ENCODE measurements at places on chromosomes 2 and 18.

- no peak overlapping the region for H3K27ac ChIP-seq
- H3K27me3 ChIP-seq, result no peaks in the 10 kb centered on the region
- H3K36me3 ChIP-seq, result peaks cover 5% of the 10 kb centered on the region
- no peak overlapping the region for H3K4me3 ChIP-seq
- no peak for DNase-seq
These were observed 14.7 kb upstream of the SLC4A3 start for GRCh38 chr2:219612577-219613286.

DNA sequence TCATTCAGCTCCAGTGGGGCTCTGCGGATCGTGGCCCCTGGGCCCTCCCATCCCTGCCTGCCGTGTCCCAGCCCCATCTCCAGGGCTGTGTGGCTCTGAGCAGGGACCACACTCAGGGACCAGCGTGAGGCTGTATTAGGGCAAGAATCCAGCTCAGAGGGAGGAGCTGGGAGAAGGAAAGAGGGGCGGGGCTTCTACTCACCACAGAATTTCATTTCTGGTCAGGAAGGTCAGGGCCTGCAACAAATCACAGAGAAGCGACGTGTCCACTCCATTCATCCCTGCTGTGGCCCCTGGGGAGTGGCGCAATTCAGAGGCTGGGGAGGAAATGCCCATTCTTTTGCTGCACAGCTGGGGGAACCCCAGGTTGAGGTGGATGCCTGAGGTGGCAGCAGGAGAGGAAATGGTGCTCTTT lies 828 bp downstream of the CIB4 start:
- no peak overlapping the region for H3K4me3 ChIP-seq
- no peak for DNase-seq
- 0 out of 2 replicates have a peak, but pooled peaks cover 2% of the 10 kb centered on the region for H3K4me1 ChIP-seq
- no peaks in the 10 kb centered on the region for H3K27me3 ChIP-seq

DNA sequence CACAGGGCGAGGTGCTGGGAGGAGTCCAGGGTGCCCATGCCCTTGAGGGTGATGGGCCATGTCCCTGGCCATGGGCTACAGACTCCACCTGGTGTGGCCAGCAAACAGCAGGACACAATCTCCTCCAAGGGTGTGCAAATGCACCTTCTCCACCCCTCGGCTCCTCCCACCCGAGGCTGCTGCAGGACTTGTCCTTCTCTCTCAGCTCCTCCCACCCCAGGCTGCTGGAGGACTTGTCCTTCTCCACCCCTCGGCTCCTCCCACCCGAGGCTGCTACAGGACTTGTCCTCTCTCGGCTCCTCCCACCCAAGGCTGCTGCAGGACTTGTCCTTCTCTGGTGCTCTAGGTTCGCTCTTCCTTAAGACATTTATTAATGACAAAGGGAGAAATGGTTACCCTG lies 57.3 kb upstream of the SNTG2 start:
- H3K27me3 ChIP-seq, result no peaks in the 10 kb centered on the region
- peaks cover 6% of the 10 kb centered on the region for H3K4me1 ChIP-seq
- no peak overlapping the region for H3K27ac ChIP-seq
- H3K36me3 ChIP-seq, result no peaks in the 10 kb centered on the region
- no peak overlapping the region for H3K4me3 ChIP-seq

DNA sequence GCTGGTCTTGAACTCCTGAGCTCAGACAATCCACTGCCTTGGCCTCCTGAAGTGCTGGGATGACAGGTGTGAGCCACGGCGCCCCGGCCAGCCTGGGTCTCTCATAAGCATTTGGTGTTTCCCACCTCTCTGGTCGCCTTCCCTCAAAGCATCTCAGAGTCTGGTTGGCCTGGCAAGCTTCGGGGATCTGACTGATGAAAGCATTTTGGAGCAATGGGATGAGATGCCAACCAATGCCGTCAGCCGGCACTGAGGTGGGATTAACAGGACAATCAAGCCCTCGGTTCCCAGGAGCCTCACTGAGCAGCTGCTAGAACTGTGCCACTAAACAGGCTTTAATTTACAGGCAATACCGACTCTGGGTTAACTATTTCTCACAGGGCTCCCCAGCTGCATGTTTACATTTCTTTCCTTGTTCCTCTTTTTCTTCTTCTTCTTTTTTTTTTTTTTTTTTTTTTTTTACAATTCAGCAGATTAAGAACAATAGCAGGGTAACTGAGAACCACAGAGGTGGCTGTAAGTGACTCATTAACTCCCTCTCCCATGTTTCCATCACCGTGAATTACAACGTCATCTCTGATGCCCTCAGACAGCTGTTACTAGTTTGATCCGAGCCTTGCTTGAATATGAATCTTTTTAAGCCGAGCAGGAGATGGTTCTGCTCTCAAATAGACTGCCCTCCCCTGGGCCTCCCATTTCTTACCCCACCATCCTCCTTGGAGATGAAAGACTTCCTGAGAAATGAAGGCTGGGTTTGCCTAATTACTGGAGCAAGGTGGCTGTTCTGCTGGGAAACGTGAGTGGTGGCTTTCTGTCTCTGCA lies 37.9 kb downstream of the ODC1 start:
- no peaks in the 10 kb centered on the region for H3K36me3 ChIP-seq
- H3K27ac ChIP-seq, result no peak overlapping the region
- H3K27me3 ChIP-seq, result no peaks in the 10 kb centered on the region
- no peak overlapping the region for H3K4me3 ChIP-seq
- no peaks in the 10 kb centered on the region for H3K4me1 ChIP-seq
- no peak for DNase-seq

DNA sequence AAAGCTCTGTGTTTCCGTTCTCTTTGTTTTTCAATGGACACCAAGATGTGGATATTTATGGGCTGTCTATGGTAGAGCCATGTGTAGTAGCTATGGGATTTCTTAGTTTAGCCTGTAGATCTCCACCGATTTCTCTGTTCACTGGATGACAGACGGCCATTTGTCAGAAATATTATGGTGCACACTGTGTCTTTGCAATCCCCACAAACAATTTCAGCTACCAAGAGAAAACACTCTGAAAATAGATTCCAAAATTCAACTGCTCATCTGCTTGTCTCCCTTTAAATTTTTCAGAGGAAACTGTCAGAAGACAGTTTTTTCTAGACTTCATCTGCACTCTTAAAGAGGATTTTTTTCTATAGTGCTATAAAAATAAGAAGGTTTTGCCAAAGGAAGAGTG lies 166.8 kb downstream of the CD226 start:
- no peaks in the 10 kb centered on the region for H3K4me1 ChIP-seq
- no peak for DNase-seq
- H3K27ac ChIP-seq, result no peak overlapping the region
- no peaks in the 10 kb centered on the region for H3K27me3 ChIP-seq
- no peak overlapping the region for H3K4me3 ChIP-seq
- no peaks in the 10 kb centered on the region for H3K36me3 ChIP-seq

DNA sequence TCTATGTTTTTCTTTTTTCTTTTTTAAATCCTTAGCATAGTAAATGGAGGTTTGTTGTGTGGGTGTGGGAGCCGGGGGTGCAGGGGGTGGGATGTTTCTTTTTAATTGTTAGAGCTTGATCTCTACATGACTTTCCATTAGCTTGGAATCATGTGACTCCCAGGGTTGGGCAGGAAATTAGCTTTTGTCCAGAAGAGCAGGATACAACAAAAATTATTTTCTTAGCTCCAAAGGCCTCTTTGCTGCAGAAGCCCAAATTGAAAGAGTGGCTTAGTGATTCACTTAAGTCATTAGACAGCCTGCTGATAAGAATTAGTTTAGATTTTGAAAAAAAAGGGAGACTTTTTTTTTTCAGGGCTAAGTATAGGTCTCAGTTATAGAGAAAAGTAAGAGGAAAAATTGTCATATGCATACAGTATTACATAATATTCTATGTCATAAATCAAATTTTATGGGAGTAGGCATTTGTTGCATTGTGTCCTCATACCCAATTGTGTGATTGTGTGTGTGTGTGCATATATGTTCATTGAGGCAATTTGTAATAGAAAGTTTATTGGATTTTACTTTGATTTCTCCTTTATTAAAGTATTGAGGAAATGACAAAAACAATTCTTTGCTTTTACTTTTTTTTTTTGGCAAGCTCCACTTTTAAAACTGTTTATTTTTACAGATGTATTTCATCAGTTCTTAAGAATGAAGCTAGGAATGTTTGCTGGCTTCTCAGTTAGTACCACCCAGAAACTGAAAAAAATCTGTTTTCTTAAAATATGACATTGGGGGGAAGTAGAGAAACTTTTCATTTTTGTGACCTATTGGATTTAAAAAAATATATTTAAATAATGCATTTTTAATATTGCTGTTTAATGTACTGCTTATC lies 47.4 kb downstream of the TSPYL6 start:
- H3K36me3 ChIP-seq, result no peaks in the 10 kb centered on the region
- no peaks in the 10 kb centered on the region for H3K4me1 ChIP-seq
- no peak for DNase-seq
- H3K4me3 ChIP-seq, result no peak overlapping the region
- no peaks in the 10 kb centered on the region for H3K27me3 ChIP-seq
- H3K27ac ChIP-seq, result no peak overlapping the region

- DNase-seq, result no peak
- H3K4me3 ChIP-seq, result no peak overlapping the region
- no peaks in the 10 kb centered on the region for H3K36me3 ChIP-seq
- H3K27me3 ChIP-seq, result no peaks in the 10 kb centered on the region
These were observed 39.9 kb downstream of the TANK start for GRCh38 chr2:161199912-161200701.

GRCh38 chr2:234829074-234829455 lies 122.8 kb upstream of the SH3BP4 start:
- H3K36me3 ChIP-seq, result no peaks in the 10 kb centered on the region
- H3K27ac ChIP-seq, result no peak overlapping the region
- no peaks in the 10 kb centered on the region for H3K27me3 ChIP-seq
- no peak for DNase-seq
- no peak overlapping the region for H3K4me3 ChIP-seq

GRCh38 chr2:15829985-15830384 lies 110.4 kb upstream of the MYCN start:
- no peak overlapping the region for H3K27ac ChIP-seq
- no peak overlapping the region for H3K4me3 ChIP-seq
- DNase-seq, result no peak
- no peaks in the 10 kb centered on the region for H3K36me3 ChIP-seq
- H3K4me1 ChIP-seq, result no peaks in the 10 kb centered on the region

- H3K27me3 ChIP-seq, result no peaks in the 10 kb centered on the region
- no peak for DNase-seq
- no peak overlapping the region for H3K27ac ChIP-seq
- no peaks in the 10 kb centered on the region for H3K36me3 ChIP-seq
These were observed 244.2 kb upstream of the SALL3 start for GRCh38 chr18:78735131-78736014.

GRCh38 chr2:24626131-24626530 lies 135.1 kb downstream of the NCOA1 start:
- no peaks in the 10 kb centered on the region for H3K27me3 ChIP-seq
- no peak for DNase-seq
- no peak overlapping the region for H3K4me3 ChIP-seq
- H3K36me3 ChIP-seq, result no peaks in the 10 kb centered on the region

DNA sequence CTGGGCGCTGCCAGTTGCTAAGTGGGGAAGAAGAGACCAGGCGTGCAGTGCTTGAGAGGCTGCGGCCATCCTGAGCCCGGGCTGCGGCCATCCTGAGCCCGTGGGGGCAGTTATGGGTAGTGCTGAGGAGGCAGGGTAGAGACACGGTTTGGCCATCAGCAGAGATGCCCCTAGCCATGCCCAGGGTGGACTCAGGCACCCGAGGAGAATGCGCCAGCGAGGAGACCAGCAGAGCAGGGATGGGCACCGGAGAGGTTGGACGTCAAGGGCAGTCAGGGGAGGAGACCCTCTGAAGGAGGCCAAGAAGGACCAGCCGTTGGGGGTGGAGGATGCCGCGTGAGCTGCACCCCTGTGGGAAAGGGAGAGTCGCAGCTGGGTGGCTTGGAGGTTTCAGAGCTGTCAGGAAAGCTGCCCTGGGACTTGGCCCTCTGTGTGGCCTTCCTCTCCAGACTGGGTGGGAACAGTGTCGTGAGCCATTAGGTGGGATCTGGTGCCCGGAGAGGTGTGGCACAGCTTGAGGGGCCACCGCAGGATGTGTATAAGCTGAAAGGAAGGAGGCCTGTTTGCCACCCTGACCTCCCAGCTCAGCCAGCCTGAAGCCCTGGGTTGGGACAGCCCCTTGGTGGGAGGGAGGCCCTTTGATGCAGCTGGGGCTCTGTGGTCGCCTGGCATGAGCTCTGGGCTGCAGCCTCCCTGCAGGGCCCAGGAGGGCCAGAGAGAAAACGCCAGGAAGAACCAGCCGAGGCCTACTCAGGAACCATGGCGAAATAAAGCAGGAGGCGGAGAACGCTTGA lies 56.0 kb downstream of the SH3BP4 start:
- H3K36me3 ChIP-seq, result no peaks in the 10 kb centered on the region
- H3K4me3 ChIP-seq, result no peak overlapping the region
- no peak for DNase-seq
- H3K4me1 ChIP-seq, result peaks cover 23% of the 10 kb centered on the region
- H3K27ac ChIP-seq, result no peak overlapping the region
- no peaks in the 10 kb centered on the region for H3K27me3 ChIP-seq

- no peaks in the 10 kb centered on the region for H3K4me1 ChIP-seq
- H3K27me3 ChIP-seq, result no peaks in the 10 kb centered on the region
- DNase-seq, result no peak
- H3K4me3 ChIP-seq, result no peak overlapping the region
- H3K27ac ChIP-seq, result no peak overlapping the region
- H3K36me3 ChIP-seq, result no peaks in the 10 kb centered on the region
These were observed 183.6 kb downstream of the THADA start for GRCh38 chr2:43412114-43412753.

- H3K27ac ChIP-seq, result no peak overlapping the region
- H3K27me3 ChIP-seq, result no peaks in the 10 kb centered on the region
- DNase-seq, result no peak
- H3K4me3 ChIP-seq, result no peak overlapping the region
These were observed 5.3 kb downstream of the NEU4 start for GRCh38 chr2:241814393-241814642.

GRCh38 chr18:3967359-3968180 lies 487.5 kb downstream of the DLGAP1 start:
- no peak overlapping the region for H3K27ac ChIP-seq
- no peak overlapping the region for H3K4me3 ChIP-seq
- DNase-seq, result no peak
- no peaks in the 10 kb centered on the region for H3K36me3 ChIP-seq

Data from iPS DF 6.9 (cell line).